Stimulated activated CD8-positive, alpha-beta memory T cell treated with anti-CD3 and anti-CD28 coated beads, Interleukin-7, amount 100 ng/mL, for 1 hour (primary cell): ENCODE measurements at places on chromosomes 5 and 9.

- no peak for DNase-seq
Observed at GRCh38 chr5:135212361-135213026, 178.5 kb upstream of the PITX1 start.

DNA sequence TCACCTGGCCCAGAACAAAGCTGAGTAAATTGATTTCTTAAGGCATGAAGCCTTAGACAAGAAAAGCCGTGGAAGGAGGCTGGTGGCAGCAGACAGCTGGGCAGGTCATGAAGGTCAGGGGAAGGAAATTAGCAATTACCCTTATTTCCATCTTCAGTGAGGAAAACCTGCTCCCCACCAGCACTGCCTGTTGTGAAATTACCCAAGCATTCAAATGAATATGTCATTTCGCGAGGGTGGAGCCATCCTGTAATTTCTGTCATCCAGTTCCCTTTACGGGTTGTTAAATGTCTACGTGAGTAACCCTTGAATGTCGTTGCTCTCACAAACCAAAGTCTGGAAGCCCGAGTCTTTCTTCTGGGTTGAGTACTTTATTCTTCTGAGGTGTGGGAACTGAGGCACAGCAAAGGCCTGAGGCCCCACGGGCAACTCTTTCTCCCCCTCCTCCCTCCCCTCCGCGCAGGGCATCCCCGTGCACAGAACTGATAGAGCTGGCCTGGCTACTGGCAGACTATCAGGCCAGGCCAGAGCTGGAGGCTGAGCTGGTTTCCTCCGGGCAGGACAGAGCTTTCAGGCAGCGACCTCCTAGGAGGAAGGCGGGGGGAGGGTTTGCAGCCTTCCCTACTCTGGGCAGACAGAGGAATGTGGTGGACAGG lies 22.0 kb upstream of the AK3 start:
- DNase-seq, result no peak

DNA sequence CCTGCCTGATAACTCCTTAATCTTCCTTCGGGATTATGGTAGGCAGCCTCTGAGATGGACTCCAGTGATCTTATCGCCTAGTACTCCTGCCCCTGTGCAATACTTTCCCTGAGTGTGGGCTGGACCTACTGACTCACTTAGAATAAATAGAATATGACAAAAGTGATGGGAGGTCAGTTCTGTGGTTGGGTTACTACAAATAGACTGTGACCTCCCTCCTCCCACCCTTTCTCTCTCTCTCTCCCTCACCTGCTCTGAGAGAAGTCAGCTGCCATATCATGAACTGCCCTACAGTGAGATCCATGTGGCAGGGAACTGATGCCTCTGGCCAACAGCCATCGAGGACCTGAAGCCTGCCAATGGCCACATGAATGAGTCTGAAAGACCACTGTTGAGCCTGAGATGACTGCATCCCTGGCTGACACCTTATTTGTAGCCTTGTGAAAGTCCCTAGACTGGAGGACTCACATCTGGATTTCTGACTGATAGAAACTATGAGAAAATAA lies 31.7 kb downstream of the NRG2 start:
- DNase-seq, result no peak

GRCh38 chr5:139147483-139148087 lies 50.6 kb downstream of the SIL1 start:
- DNase-seq, result no peak

DNA sequence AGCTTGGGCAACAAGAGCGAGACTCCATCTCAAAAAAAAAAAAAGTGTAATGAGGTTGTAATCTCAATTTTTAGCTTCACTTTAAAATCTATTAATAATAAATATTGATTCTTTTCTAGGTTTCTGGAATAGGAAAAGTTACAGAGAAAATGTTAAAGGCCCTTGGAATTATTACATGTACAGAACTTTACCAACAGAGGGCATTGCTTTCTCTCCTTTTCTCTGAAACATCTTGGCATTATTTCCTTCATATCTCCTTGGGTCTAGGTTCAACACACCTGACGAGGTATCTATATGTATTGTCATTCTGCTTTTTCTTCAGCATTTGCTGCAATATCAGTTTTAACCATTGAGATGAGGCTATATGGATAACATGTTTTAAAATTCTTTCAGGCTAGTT lies 26.6 kb upstream of the ANKDD1B start:
- no peak for DNase-seq

- no peak for DNase-seq
Observed at GRCh38 chr5:66365981-66366380, 221.9 kb downstream of the SREK1 start.

DNA sequence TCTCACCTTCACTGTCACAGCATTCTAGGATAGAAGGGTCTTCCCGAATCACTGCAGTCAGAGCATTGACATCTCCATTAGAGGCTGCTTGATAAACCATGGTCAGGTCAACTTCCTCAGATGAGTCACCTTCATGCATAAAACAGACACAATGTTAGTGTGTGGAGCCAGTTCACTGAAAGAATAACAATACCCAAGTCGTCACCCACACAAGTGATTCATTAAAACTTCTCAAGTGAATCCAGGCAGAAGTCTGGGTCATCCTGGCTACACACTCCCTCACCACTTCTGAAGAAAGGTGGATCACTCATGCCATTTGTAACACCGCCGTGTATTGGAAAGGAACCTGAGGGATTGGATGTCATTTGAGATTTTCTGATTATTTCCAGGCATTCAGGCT lies 49.6 kb downstream of the ANKRD55 start:
- DNase-seq, result no peak

- DNase-seq, result no peak
Observed at GRCh38 chr9:35871545-35871944, 1.3 kb upstream of the OR13J1 start.

DNA sequence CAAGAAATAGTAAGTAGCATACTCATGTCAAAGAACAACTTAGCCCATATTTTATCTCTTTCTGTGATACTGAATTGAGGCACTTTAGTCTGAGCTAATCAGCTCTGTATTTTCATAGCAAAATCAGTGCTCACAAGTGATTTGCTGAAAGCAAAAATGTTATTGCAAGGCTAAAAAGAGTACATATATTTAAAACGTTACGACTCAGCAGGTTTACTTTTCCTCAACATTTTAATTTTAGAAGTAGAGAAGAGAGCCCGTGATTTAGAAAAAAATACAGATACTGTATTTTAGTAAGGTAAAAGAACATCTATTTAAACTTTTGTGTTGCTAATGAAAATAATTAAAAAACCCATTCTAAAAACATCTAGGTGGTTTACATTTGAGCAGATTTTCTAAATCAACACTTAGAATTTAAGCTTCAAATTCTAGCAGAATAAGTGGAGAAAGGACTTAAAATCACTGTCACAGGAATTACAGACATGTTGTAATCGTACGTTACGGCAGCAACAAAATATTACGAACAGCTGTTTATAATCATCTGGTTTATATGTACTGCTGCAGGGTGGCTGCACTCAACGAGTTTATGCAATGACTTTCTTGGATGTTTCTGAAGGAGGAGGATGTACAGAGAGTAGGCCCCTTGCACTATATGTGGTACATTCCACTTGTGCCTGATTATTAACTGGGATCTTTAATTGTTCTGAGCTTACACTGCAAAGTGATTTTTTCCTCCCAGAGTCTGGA lies 20.1 kb downstream of the SREK1 start:
- no peak for DNase-seq

- no peak for DNase-seq
Observed at GRCh38 chr9:34457266-34458012, 931 bp downstream of the FAM219A start.

GRCh38 chr5:115170134-115170928 lies 623 bp upstream of the TRIM36 start:
- no peak for DNase-seq

- DNase-seq, result no peak
Observed at GRCh38 chr9:135083241-135083810, 4.1 kb upstream of the OLFM1 start.

GRCh38 chr5:72295539-72295938 lies 24.5 kb downstream of the MRPS27 start:
- no peak for DNase-seq
